ENCODE measurements at places on chromosomes 7 and 10.

GRCh38 chr7:128303643-128304042, 40.1 kb downstream of the RBM28 start:
- no peak for DNase-seq

GRCh38 chr7:106515321-106515720, 145.6 kb downstream of the CCDC71L start:
- DNase-seq: no peak

- no peak for DNase-seq
Measured at GRCh38 chr10:22764639-22765038, 50.3 kb upstream of the PIP4K2A start.

- DNase-seq: no peak
Measured at GRCh38 chr7:21543528-21544302, 876 bp downstream of the DNAH11 start.

- DNase-seq: no peak
Measured at GRCh38 chr7:22843681-22844309, 21.1 kb upstream of the TOMM7 start.

- DNase-seq: no peak
Measured at GRCh38 chr7:15680446-15680845, 6.0 kb downstream of the MEOX2 start.

- peak; percentile 50 for DNase-seq
Measured at GRCh38 chr10:62637249-62638061, 167.1 kb upstream of the ADO start.

GRCh38 chr7:48049850-48050249, 14.5 kb downstream of the C7orf57 start:
- DNase-seq: no peak

- no peak for DNase-seq
Measured at GRCh38 chr7:131052285-131052904, 275.3 kb upstream of the MKLN1 start.

GRCh38 chr10:74332398-74332797, 181.4 kb downstream of the ADK start:
- no peak for DNase-seq

DNA sequence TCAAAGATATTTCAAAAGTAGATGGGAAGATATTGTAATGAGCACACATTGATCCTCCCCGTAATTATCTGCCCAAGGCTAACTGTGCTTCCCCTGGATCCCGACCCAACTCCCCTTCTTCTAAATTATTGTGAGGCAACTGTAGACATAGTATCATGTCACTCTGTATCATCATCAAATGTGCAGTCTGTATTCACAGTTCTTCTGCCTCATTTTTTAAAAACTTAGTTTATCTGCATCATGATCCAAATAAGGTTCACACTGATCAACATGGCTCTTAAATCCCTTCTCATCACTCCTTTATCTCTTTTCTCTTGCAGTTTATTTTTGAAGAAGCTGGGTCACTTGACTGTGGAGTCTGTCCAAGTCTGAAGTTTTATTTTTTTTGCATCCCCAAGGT, 27.5 kb downstream of the CDCA7L start:
- no peak for DNase-seq

DNA sequence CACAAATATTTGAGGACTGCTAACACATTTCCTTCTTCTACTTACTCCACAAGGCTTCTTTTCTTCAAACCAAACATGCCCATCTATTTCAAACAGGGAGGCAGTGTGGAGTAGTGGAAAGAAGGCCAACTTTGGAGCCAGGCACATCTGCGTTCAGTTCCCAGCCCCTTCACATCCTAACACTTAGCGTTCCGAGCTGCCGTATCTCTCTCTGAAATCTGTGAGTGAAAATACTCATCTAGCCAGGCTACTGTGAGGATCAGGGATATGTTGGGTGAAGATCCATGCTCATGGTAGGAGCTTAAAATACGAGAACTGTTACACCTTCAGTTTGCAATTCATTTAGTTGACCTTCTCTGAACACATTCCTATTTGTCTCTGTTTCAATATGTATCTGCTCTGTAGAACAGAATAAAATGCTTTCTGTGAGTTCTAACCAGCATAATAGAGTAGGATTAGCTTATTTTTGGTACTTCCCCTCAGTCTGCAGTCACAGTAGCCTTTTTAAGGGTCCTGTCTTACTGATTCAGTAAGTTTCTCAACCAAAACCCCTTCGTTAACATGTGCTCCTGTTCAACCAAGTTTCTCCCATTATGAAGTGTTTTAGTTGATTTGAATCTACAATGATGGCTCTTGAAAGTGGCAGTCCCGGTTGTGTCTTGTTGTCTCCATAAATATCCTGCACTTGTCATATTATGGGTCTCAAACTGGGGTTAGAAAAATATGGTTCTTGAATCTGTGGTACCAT, 3.3 kb upstream of the MEST start:
- no peak for DNase-seq
